Activated CD4-positive, alpha-beta T cell treated with anti-CD3 and anti-CD28 coated beads for 4 hours (primary cell): ENCODE measurements at places on chromosomes 13 and 19.

GRCh38 chr19:48135411-48135810 lies 24.8 kb upstream of the PLA2G4C start:
- no peak for DNase-seq

DNA sequence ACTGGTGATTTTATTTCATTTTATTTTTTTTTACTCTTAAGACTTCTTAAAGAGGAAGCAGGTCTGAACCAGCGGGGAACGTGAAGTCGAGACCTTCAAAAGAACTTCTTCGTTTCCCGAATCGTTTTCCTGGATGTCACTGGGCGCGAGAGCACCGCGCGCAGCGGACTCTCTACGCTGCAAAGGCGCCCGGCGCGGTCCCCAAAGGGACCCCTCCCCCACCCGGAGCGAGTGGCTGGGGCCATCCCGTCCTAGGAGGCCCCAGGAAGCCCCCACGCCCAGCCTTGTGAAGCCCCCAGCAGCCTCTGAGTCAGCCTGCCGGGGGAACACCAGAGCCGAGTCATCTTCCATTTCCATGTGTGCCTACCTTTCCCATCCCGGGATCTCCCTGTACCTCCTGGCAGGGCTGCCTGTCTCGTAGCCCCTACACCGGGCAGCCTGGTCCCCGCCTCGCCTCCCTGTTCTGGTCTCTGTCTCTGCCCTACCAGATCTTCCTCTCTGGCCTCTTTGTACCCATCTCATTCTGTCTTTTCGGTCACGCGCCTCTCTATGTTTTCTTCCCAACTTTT lies 608 bp downstream of the CD70 start:
- no peak for DNase-seq

- no peak for DNase-seq
Measured at GRCh38 chr13:42054798-42055499, 6.5 kb downstream of the DGKH start.

- DNase-seq, result no peak
Measured at GRCh38 chr13:106596275-106596937, 28.5 kb upstream of the ARGLU1 start.

GRCh38 chr13:109400209-109400608 lies 386.2 kb downstream of the IRS2 start:
- DNase-seq, result no peak

DNA sequence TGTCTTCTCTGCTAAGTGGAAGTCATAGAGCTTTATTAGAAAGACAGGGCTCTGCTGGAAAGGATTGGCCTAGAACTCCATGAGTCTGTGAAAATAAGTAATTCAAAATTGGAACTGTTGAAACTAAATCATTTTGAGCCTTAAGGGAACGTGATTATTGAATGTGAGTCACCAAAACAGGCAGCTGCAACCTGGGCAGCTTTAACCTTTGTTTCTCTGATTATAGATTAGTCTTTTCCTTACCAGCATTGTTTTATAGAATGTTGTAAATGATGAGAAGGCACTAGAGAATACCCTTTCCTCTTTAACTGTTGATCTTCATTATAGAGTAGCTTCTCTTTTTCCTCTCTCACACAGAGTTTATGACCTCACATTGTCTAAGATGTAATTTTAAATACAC lies 638.8 kb upstream of the SLITRK6 start:
- no peak for DNase-seq

- no peak for DNase-seq
Measured at GRCh38 chr19:57075125-57075524, 44.7 kb upstream of the USP29 start.

- no peak for DNase-seq
Measured at GRCh38 chr19:19022380-19022961, 10.8 kb downstream of the SUGP2 start.

DNA sequence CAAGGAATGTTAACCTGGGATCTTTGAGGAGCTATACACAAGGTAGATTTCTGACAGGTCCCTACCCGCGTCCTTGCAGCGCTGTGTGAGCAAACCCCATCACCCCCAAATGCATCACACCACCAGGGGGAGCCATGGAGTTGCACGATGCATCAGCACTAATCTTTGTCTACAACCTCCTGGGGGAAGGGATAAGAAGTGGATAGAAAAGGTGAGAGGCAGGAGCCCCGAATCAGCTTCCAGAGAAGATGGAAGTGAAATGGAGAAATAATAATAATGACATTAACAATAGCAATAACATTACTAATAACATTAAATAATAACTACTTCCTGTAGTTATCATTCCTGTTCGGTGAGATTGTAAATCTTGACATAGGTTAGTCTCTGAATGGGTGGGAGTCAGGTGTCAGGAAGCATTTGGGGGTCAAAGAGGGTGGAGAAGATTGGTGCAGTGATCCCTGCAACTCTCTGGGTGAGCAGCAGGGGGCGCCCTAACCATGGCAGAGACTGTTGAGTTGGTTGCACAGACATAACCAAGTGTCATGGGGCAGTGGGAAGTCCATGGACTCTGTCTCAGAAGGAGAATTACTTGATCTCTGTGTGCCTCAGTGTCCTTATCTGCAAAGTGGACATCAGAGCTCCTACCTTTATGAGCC lies 16.5 kb downstream of the SIGLEC7 start:
- DNase-seq, result peak; percentile 67

- DNase-seq, result no peak
Measured at GRCh38 chr19:30097746-30098280, 155.8 kb downstream of the URI1 start.

GRCh38 chr13:44058624-44059215 lies 179.0 kb downstream of the LACC1 start:
- DNase-seq, result no peak

DNA sequence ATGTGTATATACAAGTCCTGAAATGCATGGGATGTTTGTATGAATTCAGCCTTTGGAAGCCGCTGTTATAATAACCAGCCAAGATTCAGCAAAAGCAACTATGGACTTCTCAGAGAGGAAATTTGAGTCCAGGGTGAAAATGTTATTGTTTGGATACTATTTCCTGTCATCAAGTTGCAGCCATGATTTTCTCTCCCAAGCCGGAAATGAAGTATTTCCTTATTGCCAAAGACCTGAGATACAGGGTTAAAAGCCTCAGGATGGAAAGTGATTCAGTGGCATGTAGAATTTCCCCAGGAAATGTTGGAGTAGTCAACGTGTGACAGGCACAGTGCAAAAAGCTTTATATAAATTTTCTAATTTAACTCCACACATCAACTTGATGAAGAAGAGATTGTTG lies 133.9 kb downstream of the IRS2 start:
- no peak for DNase-seq

DNA sequence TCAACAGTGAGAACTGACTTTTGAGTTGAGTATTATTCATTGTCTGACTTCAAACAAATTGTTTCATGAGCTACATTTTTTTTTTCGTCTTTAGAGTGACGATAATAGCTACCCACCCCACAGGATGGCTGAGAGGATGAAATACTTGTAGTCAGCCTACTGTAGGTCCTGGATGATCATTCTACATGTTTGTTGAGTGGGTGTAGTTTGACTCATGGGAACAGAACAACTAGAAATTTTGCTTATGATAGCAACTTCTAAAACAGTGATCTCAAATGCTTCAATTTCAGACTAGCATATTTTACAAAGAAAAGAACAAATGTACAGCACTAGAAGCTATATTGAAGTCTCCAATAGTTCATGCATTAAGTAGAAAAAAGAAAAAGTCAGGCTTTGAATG lies 651.8 kb downstream of the PCDH9 start:
- no peak for DNase-seq

- peak; percentile 37 for DNase-seq
Measured at GRCh38 chr19:52237771-52238400, 31.5 kb upstream of the ZNF766 start.

- DNase-seq, result no peak
Measured at GRCh38 chr19:1041835-1042685, 2.2 kb downstream of the ABCA7 start.
